ENCODE measurements at places on chromosomes 3 and 15.

DNA sequence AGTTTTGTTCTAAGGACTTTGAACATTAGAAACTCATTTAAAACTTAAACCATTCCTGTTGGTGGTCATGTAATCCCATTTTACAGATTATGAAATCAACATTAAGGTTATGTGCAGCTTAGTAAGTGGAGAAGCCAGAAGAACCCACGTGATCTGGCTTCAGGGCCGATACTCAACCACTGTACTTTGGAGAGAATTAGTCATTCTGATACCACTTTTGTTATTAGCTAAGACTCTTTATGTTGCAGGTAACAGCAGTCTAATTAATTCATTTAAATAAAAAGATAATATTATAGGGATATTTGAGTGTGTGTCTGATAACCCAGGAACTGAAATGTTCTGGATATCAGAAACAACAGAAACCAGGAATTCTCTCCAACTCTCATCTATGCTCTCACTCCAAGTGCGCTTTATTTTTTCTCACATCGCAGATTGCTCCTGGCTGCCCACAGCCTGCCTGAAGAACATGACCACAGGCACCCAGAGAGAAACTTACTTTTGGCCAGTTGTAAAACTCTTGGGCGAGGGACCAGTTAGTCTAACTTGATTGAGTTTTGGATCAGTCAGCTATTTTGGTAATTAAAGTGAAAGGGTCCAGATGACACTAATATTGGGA is 25.2 kb downstream of the UBE2E1 start:
- no peak for DNase-seq

DNA sequence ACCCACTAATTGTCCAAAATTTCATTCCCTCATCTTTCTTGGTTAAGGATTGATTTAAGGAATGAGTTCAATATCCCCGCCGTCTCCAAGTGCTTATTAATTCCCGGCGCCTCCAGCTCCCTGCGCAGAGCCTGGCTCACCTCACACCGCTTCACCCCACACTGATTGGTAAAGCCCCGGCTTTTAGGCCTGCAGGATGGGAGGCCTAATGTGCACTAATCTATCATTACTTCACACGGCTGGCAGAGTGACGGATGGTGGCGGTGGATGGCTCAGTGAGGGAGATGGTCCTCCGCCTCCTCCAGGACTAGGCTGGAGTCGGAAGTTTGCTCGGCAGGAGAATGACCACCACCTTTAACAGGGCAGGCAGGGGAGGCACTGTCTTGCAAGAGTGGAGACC is 81.7 kb downstream of the MEGF11 start:
- no peak for DNase-seq

DNA sequence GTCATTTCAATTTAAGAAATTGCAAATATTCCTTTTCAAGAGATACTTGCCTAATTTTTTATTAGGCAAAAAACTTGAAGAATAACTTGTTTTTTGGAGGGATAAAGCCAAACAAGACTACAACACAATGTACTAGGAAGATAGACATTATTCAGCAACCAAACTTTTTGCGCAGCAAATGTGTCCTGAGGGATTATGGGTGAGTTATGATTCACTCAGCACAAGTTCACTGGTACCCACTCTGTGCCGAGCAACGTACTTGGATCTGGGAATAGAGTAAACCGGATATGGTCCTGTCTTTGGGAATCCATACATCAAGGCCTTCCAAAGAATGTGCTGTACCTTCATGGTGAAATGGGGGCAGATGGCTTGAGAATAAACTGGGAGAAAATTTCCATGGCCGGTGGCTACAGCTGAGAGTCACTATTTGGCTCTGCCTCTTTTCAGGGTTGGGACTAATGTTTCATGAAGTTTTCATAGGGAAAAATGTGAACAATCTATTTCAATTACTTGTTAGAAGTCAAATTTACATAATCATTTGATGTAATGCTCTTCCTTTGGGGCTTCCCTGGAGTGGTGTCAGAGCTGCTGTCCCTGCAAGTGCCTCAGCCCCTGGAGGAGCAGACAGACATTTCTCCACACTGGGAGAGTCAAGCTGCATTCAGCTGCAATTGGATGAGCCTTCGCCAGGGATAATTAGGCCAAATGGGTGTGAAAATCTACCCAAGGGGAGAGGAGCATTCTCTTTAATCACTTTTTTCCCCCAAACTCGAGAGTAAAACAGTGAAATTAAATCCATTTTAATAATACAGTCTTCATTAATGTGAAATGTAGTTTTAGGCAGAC is 315.2 kb downstream of the CLSTN2 start:
- DNase-seq: no peak

GRCh38 chr15:47587940-47588802 is 129.1 kb upstream of the SEMA6D start:
- no peak for DNase-seq

DNA sequence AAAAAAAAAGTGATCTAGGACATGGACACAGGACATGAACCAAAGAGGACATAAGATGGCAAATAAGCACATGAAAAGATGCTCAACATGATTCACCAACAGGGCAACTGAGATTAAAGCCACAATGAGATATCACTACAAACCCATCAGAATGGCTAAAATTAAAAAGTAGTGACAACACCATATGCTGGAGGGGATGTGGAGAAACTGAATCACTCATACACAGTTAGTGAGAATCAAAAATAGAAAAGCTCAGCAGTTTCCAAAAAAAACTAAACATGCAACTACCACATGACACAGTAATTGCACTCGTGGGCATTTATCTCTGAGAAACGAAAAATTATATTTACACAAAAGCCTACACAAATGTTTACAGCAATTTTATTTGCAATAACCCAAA is 27.9 kb upstream of the ACKR4 start:
- no peak for DNase-seq

- no peak for DNase-seq
These were observed 27.6 kb downstream of the MEX3B start for GRCh38 chr15:82018201-82018600.

DNA sequence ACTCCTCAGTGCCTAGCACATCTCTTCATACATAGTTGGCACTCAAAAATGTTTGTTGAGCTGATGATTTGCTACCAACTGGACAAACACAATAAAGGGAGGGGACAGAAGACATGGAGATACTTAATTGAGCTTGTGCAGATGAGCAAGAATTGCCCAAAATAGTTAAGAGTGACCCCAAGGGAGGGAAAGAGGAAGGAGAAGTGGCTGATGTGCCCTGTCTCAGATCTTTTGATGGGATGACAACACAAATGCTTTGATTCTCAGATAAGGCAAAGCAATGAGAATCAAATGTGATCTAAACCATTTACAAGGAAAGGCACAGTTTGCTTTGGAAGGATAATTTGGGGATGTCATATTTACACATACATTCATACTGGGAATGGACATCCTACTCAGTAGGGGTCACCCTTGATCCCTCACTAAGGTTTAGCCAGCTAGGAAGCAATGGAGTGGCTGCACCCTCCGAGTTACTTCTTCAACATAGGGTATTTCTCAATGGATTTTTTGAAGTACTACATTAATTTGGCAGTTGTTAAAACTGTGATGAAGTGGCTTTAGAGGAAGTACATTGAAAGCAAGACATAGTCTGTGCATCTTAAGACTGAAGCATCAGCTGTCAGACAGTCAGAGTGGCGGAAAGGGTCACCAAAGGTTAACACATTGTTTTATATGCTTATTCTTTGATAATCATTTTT is 21.9 kb upstream of the SSR3 start:
- DNase-seq: no peak

- DNase-seq: no peak
These were observed 190.0 kb downstream of the PLCH1 start for GRCh38 chr3:155554777-155555451.

GRCh38 chr3:12312010-12312409 is 23.1 kb downstream of the PPARG start:
- DNase-seq: no peak

- peak; percentile 32 for DNase-seq
These were observed 92.2 kb downstream of the KLHL25 start for GRCh38 chr15:85702321-85703101.

DNA sequence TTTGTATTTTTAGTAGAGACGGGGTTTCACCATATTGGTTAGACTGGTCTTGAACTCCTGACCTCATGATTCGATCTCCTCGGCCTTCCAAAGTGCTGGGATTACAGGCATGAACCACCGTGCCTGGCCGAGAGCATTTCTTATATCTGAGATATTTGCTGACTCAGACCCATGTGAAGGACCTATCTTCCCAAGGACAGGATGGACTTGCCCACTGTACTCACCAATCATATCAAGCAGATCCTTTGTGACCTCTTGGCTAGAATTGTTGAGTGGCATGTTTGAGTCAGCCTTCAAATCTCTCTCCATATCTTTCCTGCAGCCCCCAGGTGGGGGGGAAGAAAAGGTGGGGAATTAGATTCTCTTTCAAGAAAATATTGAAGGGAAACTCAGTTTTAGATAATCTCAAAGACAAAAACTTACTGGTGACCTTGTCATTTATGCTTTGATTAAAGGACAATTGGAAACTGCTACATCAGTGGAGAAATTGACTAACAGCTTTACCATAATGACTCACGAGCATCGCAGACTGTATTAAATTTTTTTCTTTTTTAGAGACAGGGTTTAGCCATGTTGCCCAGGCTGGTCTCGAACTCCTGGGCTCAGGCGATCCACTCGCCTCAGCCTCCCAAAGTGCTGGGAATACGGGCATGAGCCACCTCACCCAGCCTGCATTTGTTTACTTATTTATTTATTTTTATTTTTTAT is 3.1 kb downstream of the C3orf62 start:
- DNase-seq: no peak

DNA sequence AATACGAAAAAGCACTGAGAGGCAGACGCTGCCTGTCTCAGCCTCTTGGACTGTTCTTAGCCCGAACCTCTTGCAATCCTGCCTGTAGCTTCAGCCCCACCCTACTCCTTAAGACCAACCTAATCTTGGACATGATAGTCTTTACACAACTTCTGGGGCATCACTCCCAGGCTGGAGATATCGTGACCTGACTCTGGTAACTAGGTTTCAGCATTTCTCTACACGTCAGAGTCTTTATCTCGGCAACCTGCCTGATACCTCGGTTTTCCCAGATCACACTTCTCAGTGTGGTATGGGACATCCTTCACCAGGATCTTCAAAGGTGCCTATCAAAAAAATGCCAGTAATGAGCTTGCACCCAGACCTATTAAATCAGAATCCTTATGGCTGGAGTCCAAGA is 590.2 kb upstream of the KCNMB2 start:
- DNase-seq: no peak

DNA sequence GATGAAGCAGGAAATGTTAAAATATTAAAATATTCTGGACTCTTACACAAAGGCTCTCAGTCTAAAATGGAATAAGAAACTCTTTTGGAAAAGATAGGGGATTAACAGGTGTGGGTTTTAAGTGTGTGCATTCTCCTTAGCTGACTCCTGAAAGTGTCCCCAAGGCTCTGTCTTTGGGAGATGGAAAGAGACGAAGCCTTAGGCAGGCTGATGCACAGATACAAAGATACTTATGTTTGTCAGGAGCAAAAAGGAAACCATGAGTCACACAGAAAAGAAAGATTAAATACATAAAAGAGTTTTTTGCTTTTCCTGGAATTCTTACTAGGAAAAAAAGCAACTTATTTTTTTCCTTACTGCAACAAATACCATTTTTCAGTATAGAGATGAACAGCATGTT is 23.8 kb upstream of the ABI3BP start:
- no peak for DNase-seq

DNA sequence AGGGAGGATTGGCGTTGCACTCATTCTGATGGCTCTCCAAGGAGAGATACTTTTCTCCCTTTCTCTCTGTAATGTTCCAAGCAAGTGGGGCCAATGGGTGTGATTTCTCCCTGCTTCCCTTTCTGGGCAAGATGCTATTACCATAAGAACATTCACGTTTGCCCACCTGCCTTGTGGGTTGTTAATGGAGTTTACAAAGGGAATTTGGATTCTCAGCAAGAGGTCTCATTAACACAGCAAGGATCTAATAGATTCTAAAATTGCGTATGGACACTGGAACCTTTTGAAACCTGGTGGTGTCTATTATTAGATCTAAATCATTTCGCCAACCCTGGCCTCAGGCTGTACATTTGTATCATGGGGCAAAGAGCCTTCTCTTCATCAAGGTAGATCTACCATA is 74.1 kb downstream of the SLCO3A1 start:
- DNase-seq: no peak

DNA sequence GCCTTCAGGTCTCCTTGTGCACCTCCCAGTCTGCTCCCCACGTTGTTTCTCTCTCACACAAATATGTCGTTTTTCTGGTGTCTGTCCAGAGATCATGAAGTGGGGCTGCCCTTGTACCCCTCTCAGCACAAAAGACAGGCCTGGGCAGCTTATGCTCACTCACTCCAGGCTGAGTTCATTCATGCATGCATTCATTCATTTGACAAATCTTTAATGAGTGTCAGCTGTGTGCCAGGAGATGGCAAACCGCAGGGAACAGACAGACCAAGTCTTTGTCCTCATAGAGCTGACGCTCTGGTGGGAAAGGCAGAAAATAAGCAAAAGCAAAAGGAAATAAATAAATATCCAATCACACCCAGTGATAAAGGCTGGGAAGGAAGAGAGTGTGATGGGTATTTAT is 7.6 kb upstream of the TRH start:
- no peak for DNase-seq

GRCh38 chr3:19467761-19468160 is 319.5 kb downstream of the KCNH8 start:
- no peak for DNase-seq

- DNase-seq: no peak
These were observed 146.0 kb downstream of the NUP210 start for GRCh38 chr3:13274125-13274524.

All from CD8-positive, alpha-beta T cell (primary cell).